ENCODE measurements at places on chromosomes 1 and 21.
A peak's percentile ranks its signal among the peaks of the same experiment; 100 is the strongest.

GRCh38 chr21:43283136-43283924, 114.5 kb downstream of the CRYAA start:
- no peak for DNase-seq

DNA sequence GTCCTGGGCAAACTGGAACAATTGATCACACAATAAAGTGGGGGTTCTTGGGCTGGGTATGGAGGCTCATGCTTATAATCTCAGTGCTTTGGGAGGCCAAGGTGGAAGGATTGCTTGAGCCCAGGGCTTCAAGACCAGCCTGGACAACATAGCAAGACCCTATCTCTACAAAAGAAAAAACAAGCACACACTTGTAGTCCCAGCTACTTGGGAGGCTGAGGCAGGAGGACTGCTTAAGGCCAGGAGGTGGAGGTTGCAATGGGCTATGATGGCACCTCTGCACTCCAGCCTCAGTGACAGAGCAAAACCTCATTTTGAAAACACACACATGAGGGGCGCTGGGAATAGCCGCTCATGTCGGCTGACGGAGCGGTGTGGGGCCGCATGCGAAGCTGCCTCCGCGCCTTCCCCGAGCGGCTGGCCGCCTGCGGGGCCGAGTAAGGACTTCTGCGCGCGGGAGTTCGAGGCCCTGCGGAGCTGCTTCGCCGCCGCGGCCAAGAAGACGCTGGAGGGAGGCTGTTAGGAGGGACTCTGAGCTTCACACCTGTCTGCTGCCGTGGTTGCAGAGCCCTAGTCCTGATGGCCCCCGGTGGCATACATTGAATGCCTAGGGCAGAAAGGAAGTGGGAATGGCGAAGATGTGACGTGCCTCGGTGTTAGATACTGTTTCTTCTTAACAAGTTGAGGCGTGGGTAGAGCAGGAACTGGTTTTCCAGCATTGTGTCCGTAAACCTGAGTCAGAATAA, 59.5 kb downstream of the ACBD3 start:
- DNase-seq: no peak

- no peak for DNase-seq
These were observed 108.0 kb downstream of the HLCS start for GRCh38 chr21:36858320-36858957.

DNA sequence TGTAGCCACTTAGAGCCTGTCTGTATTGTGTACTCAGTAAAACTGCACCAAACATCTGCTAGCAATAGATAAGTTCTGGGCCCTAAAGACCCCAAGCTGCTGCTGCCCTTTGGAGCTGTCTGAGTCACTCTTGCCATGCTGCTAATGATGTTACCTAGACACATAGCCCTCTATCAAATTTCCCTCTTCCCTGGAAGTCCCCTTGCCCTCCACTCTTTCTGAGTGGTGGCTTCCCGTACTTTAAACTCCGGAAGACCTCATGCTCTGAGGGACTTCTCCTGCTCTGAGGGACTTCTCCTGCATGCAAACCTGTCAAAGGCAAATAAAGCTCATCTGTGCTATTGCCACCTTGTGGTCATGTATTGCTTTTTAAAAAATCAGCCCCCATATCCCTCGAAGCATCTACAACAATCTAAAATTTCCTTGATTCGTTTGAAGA, 34.0 kb downstream of the FH start:
- DNase-seq: no peak

GRCh38 chr1:203116091-203116820, 11.3 kb upstream of the ADORA1 start:
- no peak for DNase-seq

GRCh38 chr1:18109756-18110597, 2.4 kb downstream of the IGSF21 start:
- no peak for DNase-seq

- DNase-seq: no peak
These were observed 61.7 kb downstream of the GALNT2 start for GRCh38 chr1:230128569-230129285.

- no peak for DNase-seq
These were observed 145.6 kb downstream of the ZBTB18 start for GRCh38 chr1:244196571-244197285.

DNA sequence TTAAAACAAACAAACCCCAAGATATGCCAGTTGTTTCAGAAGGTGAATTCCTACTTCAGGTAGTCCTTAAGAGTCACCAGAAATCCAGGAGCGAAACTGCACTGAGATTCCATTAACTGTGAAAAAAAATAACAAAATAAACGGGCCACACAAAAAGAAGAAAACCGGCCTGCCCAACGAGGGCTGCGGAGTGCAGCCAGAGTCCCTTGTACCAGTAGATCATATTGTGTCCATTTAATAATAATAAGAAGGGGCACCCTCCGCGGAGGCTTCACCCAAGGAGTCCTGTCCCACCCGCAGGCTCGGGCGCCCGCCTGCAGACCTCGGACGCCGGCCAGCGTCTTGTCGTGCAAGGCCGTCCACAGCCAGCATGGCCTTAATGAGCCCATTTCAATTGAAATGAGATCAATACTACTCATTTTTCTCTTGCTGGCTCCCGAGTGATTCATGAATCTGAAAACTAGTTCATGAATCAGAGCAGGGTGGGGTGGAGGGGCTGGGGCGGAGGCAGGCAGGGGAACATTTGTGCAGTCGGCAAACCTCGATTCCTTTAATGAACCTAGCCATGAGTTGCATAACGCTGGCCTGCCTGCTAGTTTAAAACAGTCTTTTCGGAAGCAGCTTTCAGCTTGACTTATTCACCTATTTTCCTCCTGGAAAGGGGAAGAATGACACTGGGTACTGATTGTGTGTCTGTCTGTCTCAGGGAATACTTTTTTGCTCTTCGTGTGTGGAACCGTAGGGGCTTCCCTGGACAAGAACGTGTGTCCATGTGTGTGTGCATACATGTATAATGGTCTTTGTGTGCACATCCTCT, 113.1 kb upstream of the IRF2BP2 start:
- DNase-seq: peak; percentile 52

DNA sequence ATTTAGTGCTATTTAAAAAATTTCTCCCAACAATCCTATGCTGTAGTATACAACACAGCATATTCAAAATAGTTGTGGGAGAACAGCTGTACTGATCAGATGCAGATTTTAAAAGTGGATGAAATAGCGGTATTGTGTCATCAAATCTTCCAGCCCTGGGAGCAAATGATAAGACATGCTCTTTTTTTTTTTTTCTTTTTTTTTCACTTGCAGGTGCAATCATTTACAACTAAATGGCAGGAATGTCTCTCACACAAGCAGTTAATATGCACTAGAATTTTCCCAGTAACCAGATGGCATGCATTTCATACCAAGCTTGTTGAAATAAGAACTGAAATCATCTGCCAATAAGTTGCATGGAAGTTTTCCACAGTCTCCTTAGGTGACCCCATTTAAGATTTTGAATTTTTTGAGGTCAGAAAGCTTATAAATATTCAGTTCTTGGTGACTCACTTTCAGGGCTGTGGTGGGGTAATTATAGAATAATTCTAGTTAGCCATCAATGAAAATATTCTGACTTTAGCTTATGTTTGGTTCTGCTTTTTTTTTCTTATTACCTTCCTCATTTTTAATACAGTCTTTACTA, 623.9 kb upstream of the NR5A2 start:
- no peak for DNase-seq

DNA sequence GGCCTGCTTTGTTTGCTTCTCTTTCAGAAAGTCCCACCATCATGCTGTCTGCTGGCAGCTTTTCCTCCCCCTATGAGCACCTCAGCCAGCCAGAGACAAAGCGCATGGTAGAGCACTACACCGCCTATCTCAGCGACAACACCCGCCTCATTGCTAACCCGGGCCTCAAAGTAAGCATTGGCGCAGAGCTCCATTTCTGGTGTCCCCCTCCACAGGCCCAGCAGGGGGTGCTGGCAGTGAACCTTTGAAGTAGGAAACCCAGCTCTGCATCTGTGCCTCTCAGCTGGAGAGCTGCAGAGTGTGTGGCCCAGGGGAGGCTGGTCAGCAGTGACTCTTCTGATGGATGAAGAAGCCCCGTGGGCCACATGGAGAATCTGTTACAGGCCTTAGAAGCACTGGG, 81.2 kb upstream of the RAVER2 start:
- DNase-seq: no peak

GRCh38 chr1:59879574-59879973, 47.0 kb downstream of the CYP2J2 start:
- DNase-seq: peak; percentile 29

DNA sequence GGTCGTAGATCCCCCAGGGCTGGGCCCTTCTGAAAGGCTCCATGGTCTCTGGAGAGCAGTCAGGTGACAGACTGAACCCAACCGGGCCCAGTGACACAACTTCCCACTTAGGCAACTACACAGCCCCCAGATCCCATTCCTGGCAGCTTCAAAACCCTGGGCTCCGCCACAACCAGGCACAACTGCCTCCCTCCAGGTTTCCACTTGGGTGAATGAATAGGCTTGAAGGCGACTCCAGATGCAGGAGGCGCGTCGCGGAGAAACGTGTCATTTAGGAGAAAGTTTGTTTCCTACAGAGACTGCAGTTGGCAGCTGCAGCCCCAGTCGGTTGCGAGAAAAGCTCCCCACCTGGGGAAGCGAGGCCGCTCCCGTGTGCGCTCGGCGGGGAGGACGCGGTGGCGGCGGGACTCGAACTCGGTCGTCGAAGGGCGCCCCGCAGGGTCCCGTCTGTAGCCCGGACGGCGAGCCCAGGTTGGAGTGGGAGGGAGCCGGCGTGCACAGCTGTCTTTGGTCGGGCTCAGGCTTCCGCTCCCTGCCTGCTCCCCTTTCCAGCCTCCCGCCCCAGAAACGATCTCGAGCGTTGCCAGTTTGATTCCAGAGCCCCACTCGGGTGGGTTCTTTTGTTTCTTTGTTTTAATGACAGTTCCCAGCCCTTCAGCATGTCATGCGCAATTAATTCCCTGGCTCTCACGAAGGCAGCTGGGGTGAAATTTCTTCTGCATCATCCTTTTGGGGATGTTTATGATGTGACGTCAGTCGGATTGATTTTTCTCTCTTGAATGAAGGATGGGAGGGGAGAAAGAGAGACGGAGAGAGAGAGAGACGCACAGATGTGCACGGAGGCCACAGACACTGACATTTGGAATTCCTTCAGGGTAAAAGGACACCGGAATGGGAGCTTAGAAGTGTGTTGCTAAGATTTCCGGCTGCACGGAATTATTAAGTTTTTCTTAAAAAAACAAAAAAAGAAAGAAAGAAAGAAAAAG, 862 bp upstream of the SGIP1 start:
- no peak for DNase-seq

GRCh38 chr1:224114787-224115175, 870 bp downstream of the FBXO28 start:
- DNase-seq: no peak

DNA sequence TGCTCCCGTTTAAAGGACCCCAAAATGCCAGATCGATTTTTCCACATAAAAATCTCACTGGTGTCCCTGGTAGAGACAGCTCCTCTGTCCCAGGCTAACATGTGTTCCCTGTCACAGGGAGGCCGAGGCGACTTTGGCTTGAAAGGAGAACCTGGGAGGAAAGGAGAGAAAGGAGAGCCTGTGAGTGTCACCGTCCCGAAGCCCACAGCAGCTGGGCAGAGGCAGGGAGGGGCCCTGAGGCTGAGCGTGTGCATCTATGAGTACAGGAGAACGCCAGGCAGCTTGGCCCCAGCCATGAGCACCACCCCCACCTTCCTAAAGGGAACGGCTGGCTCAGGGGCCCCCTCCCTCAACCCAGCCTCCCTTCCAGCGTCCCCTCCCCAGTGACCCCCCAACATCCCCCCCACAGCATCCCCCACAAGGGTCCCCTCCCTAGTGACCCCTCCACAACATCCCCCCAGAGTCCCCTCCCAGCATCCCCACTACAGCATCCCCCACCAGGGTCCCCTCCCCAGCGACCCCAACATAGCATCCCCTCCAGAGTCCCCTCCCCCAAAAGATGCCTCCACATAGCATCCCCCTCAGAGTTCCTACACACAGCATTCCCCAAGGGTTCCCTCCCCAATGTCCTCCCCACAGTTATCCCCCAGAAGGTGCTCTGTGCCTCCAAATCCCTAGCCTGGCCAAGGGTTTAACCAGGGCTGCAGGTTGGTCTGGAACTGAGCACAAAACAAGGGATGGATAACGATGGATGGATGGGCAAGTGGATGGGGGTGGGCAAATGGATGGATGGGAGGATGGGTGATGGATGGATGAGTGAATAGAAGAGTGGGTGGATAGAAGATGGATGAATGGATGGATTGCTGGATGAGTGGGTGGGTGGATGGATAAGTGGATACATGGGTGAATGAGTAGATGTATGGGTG, 25.1 kb downstream of the COL6A2 start:
- no peak for DNase-seq

DNA sequence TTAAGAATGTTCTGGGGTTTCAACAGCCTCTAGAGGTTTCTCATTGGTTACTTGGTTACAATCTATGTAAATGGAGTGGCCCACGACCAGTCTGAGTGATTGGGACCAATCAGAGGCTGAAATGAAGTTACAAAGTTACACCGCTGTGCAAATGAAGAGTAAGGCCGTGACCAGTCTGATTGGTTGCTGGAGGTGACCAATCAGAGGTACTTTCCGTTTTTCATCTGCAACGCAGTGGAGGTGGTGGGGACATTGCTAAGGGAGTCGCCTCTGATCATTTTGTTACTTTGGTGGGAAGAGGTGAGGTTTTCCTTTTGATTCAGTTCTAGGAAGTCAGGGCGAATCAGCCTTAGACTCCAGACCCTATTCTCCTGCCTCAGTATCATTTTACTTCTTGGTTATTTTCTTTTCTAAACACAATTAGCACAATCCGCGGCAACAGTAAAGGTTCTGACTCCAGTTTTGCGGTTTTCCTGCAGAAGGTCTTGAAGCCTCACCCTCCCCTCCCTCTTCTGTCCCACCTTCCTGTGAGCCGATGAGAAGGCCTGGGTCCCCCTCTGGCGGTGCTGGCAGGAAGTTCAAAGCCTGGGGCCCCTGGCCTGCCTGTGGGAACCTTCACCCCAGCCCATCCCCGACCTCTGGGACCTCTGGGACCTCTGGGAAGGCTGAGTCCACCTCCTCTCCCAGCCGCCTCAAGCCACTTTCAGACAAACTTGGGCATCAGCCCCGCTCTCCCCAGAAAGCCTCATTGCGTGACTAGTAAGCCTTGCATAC, 38.7 kb upstream of the TTC34 start:
- peak; percentile 73 for DNase-seq

DNA sequence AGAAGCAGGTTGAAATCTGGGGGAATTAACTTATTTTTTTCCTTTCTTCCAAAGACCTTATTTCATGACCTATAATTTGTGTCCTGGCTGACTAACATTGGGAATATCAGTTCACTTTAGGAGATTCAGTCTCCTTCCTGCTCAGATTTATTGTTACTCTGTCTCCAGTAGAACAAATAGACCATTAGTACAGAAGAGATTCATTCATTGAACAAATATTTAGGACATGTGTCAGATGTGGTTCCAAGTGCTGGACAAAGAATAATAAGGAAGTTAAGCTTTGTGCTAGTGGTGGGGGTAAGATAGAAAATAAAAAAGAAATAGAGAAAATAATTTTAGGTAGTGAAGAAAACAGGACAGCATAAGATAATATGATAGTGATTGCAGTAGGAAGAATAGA, 20.3 kb downstream of the ZMYM4 start:
- DNase-seq: no peak

All from CD4-positive, alpha-beta T cell treated with Interleukin-12 subunit alpha and Interleukin-12 subunit beta, for 1 hour (primary cell).